ENCODE measurements at places on chromosomes 7 and 10.

- no peak for DNase-seq
Observed at GRCh38 chr7:2792856-2793487, 51.1 kb downstream of the GNA12 start.

GRCh38 chr10:11600280-11600679, 11.2 kb downstream of the USP6NL start:
- DNase-seq, result no peak

DNA sequence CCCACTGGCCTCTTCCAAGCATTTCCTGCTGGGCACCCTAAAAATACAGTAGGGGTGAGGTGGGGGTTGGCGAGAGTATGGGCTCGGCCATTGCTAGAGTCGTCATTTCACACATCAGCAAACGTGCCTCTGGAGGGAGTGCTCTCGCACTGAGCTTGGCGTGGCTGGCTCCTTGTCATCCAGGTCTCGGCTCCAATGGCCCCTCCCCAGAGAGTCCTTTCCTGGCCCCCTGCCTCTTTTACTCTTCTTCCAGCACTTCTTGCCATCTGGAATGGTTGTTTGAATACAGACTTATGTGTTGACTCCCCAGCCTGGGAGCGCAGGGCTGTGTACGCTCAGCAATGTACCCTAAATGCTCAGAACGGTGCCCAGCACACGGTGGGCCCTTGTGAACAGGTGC, 18.8 kb downstream of the UNC5B start:
- no peak for DNase-seq

DNA sequence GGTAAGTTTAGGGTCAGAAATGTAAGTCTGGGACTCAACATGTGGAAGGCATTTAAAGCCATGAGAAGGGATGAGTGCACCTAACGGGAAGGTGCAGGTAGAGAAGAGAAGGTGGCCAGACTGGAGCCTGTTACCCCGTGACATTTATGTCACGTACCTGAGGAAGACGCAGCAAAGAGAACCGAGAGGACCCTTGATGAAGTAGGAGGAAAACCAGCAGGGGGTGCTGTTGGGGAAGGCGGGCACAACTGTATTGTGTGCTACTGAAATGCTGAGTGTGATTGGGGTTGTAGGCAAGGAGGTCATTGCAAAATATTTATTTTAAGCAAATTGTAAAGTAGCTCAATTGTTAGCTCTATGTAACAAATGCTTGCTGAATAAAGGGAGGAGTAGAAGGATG, 338.2 kb upstream of the PRKCQ start:
- DNase-seq, result no peak

Data from AG04449 (cell line).